ENCODE measurements at places on chromosomes 7 and 10.
A peak's percentile ranks its signal among the peaks of the same experiment; 100 is the strongest.

DNA sequence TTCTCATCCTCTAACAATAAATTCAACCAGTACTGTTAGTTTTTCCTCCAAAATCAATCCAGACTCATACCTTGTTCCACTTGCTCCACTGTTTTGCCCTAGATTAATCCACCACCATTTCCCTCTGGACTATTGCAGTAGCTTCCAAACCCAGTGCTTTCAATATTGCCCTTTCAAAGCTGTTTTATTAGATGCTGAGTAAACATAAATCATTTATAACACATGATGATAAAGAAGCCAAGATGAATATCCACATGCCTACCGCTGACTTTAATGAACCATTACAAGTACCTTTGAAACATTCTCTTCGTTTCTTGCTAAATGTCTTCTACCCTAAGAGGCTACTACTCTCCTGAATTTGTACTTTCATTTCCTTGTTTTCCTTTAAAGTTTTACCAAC is 174.2 kb upstream of the FAM171A1 start:
- DNase-seq: no peak

- DNase-seq: no peak
Observed at GRCh38 chr7:149415391-149416071, 45.3 kb downstream of the ZNF777 start.

DNA sequence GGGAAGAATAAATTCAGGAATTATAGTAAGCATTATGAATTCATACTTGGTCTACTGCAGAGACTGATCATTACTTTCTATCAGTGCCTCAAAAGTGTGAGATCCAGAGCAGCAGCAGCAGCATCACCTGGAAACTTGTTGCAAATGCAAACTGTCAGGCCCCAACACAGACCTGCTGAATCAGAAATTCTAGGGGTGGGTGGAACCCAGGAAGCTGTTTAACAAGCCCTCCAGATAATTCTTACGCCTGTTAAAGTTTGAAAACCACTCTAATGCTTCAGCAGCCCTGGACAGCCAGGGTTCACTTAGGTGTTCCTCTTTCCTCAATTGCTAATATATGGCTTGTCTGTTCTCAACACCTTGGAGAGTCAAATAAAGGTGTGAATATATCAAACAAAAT is 19.5 kb downstream of the CACUL1 start:
- no peak for DNase-seq

DNA sequence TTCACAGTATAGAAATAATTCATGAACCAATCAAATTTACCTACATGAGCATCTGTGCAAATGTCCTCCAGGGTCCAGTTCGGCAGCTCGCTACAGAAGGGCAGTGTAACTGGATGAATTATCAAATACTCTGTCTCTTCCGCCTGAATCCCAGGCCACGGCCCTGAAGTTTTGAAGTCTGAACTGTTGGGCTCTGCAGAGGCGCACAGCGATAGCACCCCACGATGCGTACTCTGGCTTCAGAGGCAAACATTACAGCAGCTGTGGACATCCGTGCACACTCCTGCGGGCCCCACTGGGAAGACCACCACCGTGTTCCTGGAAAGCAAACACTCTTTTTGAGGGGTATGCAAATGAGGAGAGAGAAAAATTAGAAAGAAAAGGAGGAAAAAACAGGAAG is 259.8 kb upstream of the TCERG1L start:
- no peak for DNase-seq

DNA sequence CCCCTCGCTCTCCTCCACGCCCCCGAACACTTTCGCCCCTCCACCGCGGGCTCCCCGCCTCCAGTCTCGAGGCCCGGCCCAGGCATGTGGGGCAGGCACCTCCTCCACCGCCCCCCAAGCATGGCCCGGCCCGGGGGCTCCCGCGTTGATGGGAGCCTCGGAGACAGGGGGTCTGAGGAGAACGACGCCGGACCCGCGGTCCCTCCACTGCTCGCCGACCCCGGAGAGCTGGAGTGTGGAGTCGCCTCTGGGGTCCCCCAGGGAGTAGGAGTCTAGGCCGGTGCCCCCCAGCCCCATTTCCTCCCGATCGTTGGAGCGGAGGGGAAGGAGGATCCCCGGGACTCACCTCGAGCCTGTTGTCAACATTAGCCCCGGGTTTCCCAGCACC is 206 bp downstream of the UPF2 start:
- peak; percentile 5 for DNase-seq

DNA sequence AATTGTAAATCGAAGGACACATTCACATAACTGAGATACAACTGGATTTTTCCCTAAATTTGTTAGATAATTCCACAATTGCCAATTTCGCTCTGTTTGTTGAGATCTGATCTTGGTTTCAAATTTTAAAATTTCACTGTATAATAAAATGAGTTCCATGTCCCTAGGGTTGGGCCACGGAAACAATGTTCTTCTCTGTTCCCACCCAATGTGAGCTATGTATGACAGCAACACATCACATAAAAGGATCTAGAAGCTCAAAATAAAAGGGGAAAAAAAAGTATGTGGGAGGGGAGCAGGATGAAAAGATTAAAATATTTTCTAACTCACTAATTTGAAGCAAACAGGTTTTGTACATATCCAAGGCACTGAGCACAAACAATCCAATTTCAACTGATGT is 287.8 kb upstream of the MKLN1 start:
- no peak for DNase-seq

DNA sequence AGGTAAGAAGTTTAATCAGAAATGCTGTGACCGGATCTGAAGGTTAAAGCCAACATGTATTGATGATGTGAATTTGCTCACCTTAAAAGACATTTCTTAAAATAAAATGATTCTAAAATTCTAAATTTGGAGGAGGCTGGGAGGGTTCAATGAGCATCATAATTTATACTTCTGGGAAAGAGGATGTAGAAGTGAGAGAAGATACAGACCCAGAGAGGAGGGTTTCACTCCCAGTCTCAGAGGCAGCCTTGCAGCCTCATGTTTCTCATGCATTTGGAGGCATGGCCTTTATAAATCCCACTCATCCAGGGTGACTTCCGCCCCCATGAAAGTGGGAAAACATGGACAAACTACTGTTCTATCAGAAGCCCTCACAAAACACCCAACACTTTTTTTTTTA is 305.6 kb upstream of the PITRM1 start:
- DNase-seq: no peak

GRCh38 chr7:126202177-126202576 is 1050.6 kb downstream of the GRM8 start:
- no peak for DNase-seq

DNA sequence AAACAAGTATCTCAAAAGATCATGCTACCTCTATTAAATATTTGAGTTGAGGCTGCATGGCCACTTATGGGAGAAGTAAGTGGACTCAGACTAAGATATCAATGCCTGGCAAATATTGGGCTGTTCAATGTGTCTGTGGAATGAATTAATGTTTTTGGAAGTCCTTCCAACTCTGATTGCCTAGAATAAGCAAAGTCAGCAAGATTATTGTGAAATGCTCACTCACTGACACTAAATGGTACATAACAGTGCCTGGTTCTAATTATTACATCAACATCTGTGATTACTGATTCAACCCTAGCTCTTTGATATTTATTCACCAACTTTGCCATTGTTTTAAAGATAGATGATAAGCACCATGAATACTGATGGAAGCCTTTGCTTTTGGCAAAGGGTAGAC is 45.5 kb upstream of the HDAC9 start:
- DNase-seq: no peak

DNA sequence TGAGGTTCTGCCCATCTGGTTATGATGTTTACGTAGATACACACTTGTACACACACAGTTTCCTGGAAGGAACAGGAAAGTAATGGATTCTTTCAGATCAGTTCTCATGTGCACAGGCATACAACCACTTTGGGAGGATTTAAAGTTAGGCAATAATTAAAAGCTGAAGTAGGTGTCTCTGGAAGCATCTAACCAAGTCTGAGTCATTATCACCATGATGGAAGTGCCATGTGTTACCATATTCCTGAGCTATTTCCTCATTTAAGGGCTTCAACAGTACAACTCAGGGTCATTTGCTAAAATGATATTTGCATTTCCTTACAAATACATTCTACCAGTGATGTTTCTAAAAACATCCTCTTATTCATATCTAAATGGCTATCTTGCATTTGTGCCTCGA is 41.4 kb upstream of the BET1 start:
- no peak for DNase-seq

DNA sequence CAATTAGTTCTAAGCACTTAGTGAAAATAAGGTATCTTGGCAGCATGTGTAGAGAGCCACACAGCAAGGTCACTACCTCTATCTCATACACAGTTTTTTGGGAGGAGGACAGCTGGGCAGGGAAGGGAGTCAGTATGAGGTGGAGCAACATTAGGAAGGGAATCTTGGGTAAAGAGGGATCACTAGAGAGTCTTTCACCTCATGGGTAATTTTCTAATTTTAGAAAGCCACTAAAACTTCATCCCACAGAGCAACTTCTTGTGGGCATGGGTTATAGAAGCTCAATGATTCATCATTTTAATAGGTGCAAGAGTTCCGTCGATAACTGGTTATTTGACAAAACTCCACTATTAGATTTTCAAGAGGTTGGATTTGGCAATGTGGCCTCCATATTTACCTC is 2.5 kb downstream of the NRAP start:
- DNase-seq: no peak

- DNase-seq: no peak
Observed at GRCh38 chr7:95608359-95609173, 12.2 kb upstream of the PDK4 start.

- DNase-seq: no peak
Observed at GRCh38 chr7:2115760-2116447, 116.8 kb downstream of the MAD1L1 start.

DNA sequence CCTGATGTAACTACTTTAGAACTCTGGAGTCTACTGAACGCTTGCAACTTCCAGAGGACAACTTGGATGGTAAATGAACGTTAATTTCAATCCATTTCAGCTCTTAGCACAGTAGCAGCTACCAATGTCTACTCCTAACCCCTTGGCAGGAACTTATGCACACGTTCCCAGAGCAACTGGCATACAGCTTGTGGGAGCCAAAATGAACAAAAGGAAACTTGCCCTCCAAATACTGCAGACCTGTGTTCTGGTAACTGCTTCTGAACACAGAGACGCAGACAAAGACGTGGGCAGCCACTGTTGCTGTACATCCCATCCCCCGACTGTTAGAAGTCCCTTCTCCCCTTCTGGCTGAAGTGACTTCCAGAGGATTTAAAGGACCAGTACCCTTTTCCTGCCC is 61.3 kb downstream of the XPNPEP1 start:
- DNase-seq: no peak

DNA sequence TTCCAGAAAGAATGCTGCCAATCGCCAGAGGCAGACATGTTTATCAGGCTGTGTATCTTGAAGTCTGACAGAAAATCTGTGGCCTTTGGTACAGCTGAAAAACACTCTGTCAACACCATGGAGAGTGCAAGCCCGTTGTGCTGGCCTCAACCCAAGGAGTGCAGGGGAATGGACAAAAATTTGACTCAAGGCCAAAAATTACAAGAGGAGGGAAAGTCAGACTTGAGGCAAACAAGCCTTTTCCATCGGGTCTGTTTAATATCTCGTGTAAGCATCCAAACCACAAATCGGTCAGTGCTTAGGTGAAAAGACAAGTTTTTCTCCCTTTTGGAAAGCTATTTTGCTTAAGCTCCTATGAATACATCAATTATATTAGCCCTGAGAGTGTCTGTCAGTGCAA is 305.3 kb upstream of the NFE2L3 start:
- no peak for DNase-seq

DNA sequence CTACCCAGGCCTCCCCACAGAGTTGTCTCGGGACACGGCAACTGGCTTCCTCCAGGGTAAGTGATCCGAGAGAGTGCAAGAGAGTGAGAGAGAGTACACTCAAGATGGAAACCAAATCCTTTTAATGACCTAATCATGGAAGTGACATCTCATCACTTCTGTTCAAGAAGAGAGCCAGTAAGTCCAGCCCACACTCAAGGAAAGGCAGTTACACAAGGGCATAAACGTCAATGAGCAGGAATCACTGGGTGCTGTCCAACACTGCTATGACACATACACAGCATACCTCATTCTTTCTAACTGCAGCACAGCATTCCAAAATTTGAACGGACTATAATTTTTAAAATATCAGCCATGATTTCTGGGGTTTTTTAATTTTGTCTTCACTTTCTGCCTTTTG is 29.3 kb upstream of the OSBPL3 start:
- no peak for DNase-seq

GRCh38 chr7:131950758-131951157 is 394.3 kb upstream of the PODXL start:
- no peak for DNase-seq

- no peak for DNase-seq
Observed at GRCh38 chr10:48819783-48820182, 119.9 kb downstream of the LRRC18 start.

- no peak for DNase-seq
Observed at GRCh38 chr7:45178241-45179225, 20.9 kb downstream of the RAMP3 start.

DNA sequence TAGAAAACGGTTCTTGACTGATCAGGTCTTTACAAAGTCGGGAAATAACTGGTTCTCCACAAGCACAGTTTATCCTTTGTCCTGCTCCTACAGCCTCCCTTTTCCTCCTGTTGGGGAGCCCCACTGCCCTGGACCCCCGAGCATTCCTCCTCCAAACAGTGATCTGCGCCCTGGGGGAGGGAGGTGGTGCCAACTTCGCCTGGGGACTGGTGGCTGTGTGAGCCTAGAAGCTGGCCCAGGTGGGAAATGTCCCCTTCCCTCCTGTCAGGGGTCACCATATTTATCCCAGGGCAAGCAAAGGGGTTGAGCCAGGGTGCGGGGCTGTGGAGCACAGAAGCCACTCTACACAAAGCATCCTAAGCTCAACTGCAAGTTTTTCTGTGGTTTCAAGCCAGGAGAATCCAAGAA is 5.2 kb downstream of the HMX3 start:
- DNase-seq: no peak

- no peak for DNase-seq
Observed at GRCh38 chr10:99682032-99682431, 22.7 kb downstream of the ENTPD7 start.

GRCh38 chr7:22338877-22339276 is 18.1 kb downstream of the RAPGEF5 start:
- no peak for DNase-seq

DNA sequence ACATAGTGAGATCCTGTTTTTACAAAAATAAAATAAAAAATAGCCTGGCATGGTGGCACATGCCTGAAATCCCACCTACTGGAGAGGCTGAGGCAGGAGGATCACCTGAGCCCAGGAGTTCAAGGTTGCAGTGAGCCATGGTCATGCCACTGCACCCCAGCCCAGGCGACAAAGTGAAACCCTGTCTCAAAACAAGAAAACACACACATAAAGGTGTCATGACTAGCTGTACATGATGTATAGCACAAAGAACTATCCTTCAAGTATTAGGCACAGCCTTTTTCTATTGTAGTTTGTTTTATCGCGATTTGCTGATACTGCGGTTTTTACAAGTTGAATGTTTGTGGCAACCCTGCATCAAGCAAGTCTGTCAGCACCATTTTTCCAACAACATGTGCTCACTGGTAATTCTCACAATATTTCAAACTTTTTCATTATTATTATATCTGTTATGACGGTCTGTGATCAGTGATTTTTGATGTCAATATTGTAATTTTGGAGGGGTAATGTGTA is 11.5 kb upstream of the SNX13 start:
- no peak for DNase-seq

All from stimulated activated CD4-positive, alpha-beta T cell treated with anti-CD3 and anti-CD28 coated beads, TNF-alpha, amount 100 ng/mL, for 24 hours (primary cell).